ENCODE measurements at places on chromosomes 4 and X.

- no peak for DNase-seq
Measured at GRCh38 chr4:4259484-4260100, 11.6 kb upstream of the TMEM128 start.

- no peak for DNase-seq
Measured at GRCh38 chrX:120690344-120690743, 60.5 kb upstream of the C1GALT1C1 start.

DNA sequence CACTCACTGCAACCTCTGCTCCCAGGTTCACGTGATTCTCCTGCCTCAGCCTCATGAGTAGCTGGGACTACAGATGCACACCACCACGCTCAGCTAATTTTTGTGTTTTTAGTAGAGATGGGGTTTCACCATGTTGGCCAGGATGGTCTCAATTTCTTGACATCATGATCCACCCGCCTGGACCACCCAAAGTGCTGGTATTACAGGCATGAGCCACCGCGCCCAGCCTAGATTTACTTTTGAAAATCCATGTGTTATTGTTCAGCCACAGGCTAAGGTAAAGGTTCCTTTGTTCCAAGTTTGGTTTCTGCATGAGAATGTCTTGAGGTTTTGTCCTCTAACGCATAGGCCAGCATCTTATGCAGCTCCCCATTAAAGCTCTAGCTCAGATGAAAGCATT lies 371.6 kb downstream of the DMD start:
- no peak for DNase-seq

DNA sequence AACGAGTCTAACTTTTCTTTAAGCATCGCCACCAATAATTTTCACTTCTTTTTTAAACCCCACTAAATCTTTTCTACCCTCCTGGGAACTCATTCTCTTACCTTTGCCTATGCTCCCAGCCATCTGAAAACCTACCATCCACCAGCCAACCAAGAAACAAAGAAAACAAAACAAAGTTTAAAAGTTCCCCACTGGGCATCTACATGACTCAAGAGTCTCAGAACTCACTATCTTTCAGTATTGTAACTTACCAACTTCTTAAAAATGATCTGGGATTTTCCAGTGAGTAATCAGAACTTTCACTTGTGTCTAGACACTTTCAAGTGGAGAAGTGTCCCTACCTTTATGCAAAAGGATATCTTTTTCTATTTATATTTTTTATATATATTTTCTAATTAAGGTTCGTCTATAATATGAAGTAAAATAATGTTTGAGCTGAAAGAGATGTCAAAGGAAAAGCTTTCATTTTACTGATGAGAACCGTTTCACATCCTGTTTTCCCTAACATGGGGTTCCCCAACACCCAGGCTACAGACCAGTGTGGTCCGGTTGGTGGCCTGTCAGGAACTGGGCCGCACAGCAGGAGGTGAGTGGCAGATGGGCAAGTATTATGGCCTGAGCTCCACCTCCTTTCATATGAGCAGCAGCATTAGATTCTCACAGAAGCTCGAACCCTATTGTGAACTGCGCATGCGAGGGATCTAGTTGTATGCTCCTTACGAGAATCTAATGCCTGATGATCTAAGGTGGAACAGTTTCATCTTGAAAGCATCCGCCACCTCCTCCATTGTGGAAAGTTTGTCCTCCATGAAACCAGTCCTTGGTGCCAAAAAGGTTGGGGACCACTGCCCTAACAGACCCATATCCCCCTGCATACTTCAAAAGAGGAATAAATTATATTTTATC lies 9.8 kb upstream of the TIGD2 start:
- no peak for DNase-seq

- DNase-seq = no peak
Measured at GRCh38 chrX:112643721-112644120, 36.0 kb downstream of the LHFPL1 start.

DNA sequence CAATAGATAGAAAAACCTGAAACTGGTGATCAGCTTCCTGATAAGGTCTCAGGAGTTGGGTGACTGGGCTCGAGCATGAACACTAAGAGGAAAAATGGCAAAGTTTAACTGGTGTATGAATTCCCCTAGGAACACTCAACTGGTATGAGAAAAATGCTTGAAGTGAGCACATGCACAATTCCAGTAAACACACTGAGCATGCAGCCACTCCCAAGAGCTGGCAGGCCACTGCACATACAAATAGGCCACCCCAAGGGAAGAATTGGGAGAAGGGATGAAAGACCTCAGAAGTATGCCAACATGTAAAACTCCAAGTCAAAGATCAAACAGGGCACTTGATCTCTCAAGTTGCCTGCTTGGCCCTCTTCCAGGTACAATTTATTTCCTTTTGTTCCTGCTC lies 45.4 kb upstream of the GNPDA2 start:
- no peak for DNase-seq

DNA sequence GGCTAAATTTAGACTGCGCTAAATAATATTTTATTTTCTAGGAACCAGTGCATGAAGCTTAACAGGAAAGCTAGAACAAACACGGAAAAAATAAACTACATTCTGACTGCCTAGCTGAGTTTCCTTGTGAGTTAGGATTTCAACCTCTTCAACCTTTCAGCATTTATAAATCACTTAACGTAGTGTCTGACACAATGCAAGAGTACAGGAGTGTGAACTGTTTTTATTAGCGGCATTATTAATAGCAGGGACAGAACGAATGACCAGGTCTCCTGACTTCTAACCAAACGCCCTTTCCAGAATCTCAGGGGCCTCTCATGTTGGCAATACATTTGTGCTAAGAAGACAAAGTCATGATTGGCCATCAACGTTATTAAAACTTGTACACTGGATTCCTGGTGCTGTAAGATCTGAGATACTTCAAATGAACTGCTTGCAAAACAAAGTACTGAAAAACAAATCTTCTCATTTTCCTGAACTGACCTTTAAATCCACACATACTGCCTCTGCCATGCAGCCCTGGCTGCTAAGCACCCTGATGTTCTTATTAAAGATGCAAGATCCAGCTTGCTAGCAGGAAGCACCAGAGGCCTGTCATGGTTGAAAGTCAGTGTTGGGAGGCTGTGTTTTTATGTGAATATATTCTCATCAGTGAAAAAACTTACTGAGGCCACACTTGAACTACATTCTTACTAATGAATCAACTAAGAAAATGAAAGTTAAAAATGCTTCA lies 380.4 kb upstream of the CPEB2 start:
- no peak for DNase-seq

DNA sequence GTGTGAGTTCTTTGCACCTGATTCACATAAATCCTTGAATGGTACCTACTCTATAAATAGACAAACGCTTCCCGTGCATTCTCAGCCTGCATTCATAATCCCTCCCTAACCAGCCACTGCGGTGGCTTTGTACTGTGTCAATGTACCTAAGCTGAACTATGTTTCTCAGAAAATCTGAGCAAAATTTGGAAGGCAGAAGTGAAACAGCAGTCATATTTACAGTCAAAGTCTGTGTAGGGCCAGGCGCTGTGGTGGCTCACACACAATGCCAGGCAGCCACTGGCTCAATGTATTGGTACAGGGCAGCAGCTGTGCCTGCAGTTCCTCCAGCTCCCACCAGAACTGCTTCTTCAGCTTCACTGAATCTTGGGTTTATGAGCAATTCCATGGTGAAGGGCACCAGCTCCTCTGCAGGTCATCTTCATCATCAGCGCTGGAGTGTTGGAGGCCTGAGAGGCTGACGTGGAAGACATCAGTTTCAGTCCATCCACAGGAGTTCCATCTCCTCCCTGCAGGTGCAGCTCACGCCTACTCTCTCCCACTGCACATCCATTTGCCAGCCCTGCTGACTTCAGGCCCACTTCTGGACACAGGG lies 32.3 kb upstream of the IRF2 start:
- no peak for DNase-seq

DNA sequence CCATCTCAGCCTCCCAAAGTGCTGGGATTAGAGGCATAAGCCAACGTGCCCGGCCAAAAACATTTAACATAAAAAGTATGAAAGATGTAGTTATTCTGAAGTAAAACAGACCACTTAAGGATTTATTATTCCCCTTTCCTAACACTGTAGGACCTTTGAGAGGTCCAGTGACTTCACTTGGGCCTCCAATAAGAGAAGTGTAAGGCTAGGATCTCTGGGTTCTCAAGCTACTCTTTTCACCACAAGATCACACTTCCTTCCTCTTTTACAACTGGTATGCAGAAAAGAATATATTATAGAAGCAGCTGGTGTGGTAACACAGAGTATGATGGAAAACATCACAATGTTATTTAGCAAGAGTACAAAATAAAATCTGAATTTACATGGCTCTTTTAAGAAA lies 30.2 kb upstream of the CCNG2 start:
- no peak for DNase-seq

GRCh38 chrX:81304563-81304962 lies 102.7 kb downstream of the SH3BGRL start:
- no peak for DNase-seq

- DNase-seq = no peak
Measured at GRCh38 chr4:124085561-124086180, 626.9 kb downstream of the ANKRD50 start.

GRCh38 chr4:154485127-154485773 lies 6.3 kb downstream of the DCHS2 start:
- no peak for DNase-seq

DNA sequence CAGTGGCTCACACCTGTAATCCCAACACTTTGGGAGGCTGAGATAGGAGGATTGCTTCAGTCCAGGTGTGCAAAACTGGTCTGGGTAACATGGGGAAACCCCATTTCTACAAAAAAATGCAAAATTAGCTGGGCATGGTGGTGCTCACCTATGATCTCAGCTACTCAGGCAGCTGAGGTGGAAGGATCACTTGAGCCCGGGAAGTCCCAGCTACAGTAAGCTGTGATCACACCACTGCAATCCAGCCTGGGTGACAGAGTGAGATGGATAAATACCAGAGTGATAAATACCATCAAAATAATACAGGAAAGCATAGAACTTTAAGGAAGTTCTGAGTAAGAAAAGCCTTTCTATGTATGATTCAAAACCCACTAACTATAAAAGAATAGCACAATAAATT lies 52.8 kb downstream of the LRBA start:
- DNase-seq = no peak

DNA sequence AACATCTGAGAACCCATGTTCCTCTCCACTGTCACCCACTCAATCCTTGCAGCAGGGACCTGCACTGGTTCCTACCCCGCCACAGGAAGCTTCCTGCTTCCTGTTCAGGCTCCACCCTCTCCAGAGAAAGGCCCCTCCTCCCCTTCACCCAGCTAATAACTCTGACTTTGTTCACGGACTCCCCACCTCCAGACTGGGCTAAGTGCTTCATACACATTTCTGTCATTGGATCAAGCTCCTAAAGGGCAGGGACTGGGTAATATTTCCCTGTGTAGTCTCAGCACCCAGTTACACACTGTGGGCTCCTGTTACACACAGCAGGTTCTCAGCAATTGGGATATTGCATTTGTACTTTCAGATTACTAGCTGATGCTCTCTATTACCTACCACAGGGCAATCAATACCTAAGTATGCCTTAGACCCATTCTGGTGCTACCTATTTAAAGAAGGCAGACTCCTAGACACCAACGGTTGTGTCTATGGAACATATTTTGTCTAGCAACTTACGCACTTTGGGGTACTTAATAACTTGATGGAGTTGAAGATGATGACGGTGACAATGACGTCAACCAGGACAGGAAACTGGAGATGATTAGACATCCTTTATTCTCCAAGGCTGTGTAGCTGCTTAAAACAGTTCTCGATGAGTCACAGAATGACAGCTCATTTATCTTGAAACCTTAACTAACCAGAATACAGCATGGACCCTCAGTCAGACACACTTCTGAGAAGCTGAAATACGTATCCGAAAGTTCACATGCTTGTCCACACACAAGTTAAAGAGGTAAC lies 58.1 kb downstream of the MAML3 start:
- no peak for DNase-seq

Data from stimulated activated CD4-positive, alpha-beta T cell treated with anti-CD3 and anti-CD28 coated beads, Interleukin-15, amount 100 ng/mL, for 1 hour (primary cell).